ENCODE measurements at places on chromosomes 3 and 15. TPM values are rescaled to one million over a fixed set of nuclear protein-coding genes. Genes with fewer than 3 reads are reported as not detected.
A peak's percentile ranks its signal among the peaks of the same experiment; 100 is the strongest.

GRCh38 chr3:72661115-72661457 lies 187.2 kb downstream of the SHQ1 start:
- peak; percentile 7 for DNase-seq

GRCh38 chr15:31510057-31510456 lies 183.4 kb downstream of the KLF13 start:
- peak; percentile 64 for DNase-seq

The CNTN3 gene
- total RNA-seq = not detected

The STAB1 gene
- total RNA-seq = 464 TPM

The CMTM7 gene
- total RNA-seq = 31.3 TPM

GRCh38 chr3:100129941-100130340 lies 15.6 kb upstream of the FILIP1L start:
- DNase-seq = no peak

DNA sequence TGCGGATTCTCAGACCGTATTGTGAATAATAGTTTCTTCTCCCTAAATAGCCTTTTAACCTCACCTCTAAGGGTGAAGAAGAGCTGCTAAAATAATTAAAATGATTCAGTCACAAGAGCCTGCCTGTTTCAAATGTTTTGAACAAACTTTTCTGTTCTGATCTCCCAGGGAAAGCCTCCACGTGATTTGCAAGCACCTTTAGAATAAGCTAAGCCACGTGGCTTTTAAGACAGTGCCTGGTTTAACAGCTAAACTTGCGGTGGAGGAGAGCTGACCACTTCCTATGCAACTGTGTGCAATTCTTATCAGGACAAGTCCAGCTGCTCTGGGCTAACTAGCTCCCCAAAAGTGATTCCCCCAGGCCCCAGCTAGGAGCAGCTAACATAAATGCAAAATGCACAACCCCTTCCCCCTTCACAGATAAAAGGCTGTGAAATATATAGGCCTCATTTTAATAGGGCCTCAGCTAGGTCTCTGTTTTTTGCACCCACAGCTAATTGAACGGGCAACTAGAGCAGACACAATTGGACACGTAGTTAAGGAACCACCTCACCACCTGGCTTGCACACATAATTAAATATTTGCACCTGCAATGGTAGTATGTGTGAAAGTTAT lies 401.2 kb upstream of the NR2F2 start:
- DNase-seq = no peak

The PPP1R14D gene
- not detected for total RNA-seq

DNA sequence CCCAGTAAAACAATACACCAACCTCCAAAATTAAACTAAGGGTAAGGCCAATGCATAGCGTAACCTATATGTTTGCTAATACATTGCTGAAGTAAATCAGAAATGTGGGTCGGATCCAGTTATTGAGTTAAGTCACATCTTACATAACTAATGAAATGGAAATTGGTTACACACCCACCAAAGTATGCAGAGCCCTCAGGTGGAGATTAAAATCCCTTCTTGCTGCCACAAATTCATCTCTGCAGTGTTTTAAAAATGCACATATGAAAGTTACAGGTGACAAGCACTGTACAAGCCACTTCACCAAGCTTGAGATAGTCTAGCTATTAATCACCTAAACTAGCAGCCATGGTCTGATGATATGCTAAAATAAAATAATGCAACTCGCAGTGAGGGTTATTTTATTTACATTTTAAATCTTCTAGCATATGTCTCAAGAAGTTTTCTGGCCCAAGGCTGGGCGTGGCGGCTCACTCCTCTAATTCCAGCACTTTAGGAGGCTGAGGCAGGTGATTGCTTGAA lies 130.6 kb downstream of the AQP9 start:
- no peak for DNase-seq

DNA sequence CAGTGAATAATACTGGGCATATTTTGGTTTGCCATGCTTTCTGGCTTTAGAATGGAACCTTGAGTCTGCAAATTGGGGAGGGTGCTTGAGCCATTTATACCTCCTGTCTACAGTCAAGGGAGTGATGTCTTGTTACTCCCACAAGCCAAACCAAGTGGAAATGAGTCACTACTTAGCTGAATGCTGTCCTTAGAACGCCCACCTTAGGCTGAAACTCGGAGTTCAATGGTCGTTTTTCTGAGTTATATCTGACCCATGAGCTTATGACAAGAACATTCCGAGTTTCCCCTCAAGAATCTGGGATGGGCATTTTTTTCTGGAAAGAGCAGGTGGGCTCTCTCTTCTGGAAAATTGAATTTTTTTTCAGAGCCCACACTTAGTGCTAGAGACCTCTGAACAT lies 17.4 kb upstream of the CLDN18 start:
- DNase-seq = no peak

- peak; percentile 77 for DNase-seq
These were observed 47.4 kb upstream of the CRTC3 start for GRCh38 chr15:90482124-90483011.

DNA sequence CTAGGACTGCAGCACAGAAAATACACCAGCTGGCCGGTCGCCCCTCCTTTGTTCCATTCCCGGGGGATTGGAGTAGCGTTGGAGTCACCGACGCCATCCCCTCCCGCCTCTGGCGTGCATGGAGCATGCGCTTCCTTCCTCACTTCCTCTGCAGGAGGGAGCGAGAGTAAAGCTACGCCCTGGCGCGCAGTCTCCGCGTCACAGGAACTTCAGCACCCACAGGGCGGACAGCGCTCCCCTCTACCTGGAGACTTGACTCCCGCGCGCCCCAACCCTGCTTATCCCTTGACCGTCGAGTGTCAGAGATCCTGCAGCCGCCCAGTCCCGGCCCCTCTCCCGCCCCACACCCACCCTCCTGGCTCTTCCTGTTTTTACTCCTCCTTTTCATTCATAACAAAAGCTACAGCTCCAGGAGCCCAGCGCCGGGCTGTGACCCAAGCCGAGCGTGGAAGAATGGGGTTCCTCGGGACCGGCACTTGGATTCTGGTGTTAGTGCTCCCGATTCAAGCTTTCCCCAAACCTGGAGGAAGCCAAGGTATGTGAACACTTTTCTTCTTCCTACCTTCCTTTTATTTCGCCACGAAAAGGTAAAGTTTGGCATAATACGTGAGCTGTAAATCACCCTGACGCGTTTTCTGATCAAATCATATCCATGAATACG lies at the start of gene SCG3:
Gene SCG3 (plus strand): TSS at position 201 of the 661 bp plus-strand sequence. CDS start 253 bp downstream, at position 454.
- DNase-seq = peak; percentile 76

The COL6A5 gene
- total RNA-seq = not detected

The TRAK1 gene
- total RNA-seq = 67.3 TPM

- DNase-seq = peak; percentile 22
These were observed 85.9 kb downstream of the FAIM start for GRCh38 chr3:138694287-138695007.

DNA sequence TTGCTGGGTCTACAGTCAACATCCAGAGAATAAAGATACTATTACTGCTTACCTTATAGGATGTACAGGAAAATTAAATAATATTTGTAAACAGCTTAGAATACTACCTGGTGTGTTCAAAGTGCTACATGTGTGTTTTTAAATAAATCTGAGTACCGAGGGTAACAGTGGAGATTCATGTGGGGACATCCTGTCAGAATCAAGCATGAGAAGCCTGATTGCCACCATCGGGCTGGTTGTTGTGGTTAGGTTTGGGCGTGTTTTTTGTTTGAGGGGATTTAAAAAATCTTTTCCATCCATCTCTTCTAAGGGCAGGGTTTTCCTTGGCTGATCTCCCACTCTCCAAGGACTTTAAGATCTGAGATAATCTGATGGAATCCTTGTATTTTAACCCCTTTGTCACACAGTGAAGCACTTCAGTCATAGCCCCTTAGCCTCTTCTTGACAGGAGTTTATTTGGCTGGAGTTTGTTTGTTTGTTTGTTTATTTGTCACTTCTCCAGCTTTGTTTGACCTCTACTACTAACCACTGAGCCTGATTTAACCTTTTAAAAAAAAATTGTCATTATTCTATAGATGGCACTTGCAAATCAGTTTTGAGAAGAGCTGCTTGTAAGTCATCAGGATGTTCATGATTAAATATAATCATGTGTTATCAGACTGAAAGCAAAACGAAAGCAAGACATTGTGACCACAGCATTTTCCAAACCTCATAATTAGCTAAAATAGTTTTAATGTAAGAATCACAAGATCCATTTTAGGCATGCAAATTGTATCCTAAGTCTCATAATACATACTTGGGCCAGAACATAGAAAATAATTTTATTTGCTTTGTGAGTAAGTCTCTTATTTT lies 72.8 kb upstream of the RARB start:
- DNase-seq = no peak

DNA sequence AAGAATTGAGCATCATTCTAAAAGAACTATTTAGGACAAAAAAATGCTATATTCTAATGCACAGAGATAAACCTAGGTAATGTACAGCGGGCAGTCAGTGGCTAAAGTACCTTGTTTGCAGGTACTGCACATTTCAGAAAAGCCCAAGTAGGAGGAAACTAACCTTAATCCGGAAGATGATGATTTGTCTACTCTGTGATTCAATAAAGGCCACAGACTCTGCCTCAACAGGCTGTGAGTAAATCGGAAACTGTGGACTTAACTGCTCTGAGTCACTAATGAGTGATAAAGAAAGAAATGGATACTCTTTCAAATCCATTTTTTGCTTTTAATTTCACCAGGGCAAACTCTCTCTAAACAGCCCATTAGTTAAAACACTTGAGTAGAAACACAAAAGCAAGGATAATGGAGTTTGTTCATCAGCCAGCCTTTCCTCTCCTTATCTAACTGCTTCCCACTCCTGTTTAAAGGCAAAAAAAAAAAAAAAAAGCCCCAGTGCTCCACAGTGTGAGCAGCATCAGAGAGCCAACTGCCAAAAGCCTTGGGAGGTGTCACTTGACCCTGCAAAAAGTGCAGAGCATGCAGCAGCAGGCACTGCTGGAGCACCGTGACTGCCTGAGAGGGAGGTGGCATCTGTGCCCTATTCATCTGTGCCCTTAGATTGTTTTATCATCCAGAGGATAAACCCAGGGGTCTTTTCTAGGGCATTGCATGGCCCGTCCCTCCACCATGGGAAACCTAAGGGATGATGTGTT lies 187.7 kb downstream of the SATB1 start:
- no peak for DNase-seq

- DNase-seq = no peak
These were observed 166.2 kb downstream of the GAP43 start for GRCh38 chr3:115789481-115789880.

- DNase-seq = no peak
These were observed 39.2 kb downstream of the GPR176 start for GRCh38 chr15:39880718-39881387.

DNA sequence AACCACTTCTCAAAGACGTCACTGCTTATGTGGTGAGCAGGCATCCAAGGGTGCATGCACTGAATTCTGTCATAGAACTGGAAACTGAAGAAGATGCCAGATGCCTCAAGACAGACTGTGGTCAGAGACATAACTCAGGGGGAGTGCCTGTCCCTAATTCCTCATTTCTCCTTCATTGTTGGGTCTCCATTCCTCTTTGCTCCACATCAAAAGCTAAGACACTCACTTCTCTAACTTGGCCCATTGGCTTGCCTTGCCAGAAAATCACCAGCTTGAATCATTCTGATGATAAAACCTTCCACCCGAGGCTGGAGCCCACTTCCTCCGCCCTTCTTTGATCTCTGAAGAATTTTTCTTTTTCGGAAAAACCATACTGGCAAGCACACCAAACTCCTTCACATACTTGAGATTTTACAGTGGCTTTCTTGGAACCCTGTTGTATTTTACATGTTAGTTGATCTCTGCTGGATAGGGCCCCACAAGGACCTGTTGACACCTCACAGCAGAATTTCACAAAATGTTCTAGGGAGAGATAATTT lies 69.9 kb downstream of the COL8A1 start:
- no peak for DNase-seq

DNA sequence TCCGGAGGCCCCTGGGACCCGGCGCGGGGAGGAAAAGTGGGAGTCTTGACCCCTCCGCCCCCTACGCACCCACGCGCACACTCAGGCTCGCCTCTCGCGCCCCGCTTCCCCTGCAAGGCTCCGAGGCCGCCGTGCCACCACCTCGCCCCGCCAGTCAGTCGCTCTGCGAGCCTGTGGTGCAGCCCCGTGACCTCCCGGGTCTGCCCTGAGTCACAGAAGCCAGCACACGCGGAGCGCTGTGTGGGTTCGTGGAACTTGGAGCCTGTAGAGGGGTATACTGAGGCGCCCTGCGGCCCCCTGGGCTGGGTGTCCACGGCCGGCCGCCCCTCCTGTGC lies 380 bp upstream of the ALS2CL start:
- DNase-seq = peak; percentile 30

DNA sequence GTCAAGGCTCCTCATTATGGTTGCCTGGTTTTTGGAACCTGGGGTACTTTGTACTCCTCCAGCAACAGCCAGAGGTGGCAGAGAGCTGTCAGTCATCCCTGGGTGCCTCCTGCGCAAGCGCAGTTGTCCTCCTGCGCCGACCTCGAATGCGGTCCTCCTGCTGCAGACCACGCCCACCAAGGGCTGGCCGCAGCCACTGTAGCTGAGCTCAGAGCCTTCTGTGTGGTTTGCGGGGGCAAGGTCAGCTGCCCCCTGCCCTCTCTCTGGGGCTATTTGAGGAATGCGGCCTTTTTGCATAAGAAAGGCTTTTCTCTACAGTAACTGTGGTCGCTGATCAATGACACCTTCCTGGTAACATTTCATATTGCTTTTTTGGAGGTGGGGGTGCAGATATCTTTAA lies 131.3 kb upstream of the SNRPN start:
- DNase-seq = no peak

DNA sequence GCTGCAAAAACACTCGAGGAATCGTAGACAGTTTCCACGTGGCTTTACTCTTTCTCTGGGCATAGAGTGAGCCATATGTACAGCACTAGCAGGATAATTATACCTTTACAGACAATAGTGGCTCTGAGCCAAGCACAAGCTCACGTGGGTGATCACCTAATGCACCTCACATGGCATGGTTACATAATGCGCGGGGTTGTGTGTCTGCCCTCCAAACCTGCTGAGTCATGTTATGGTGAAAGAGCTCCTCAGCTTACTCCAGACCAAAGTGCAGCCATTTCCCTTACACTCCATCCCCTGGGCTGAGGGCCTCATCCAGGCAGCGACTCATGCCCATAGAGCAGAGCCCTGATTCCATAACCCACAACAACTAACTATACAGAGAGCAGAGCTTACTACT lies 1458.4 kb upstream of the CADM2 start:
- DNase-seq = no peak

The SENP8 gene
- 2.7 TPM for total RNA-seq

DNA sequence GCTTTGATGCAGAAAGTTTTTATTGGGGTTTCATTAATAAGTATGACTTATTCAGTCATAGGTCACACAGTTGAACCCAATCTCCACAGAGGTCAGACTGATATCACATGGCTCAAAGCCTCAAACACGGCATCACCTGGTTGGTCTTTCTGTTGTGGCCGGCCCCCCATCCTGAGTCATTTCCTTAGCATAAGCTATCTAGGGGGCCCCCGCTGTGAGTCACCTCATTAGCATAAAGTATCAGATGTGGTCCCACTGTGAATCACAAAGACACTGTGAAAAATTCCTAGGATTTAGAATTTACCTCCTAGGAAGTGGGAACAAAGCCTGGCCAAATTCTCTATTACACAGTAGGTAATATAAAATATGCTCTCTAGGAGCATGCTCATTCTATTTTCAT lies 502.2 kb downstream of the PYDC2 start:
- peak; percentile 46 for DNase-seq

- no peak for DNase-seq
These were observed 772.9 kb downstream of the DIPK2A start for GRCh38 chr3:144744473-144744872.

The MAP6D1 gene
- total RNA-seq = 3.0 TPM

The SYNPR gene
- not detected for total RNA-seq

The HOMER2 gene
- 1.7 TPM for total RNA-seq

- no peak for DNase-seq
These were observed 409.0 kb downstream of the OTOL1 start for GRCh38 chr3:161905520-161906132.

Data from dermis blood vessel endothelial cell (primary cell).